ENCODE measurements at places on chromosomes 5 and 9. TPM values are rescaled to one million over a fixed set of nuclear protein-coding genes. Genes with fewer than 3 reads are reported as not detected.

The SPINK13 gene
- total RNA-seq: not detected

The ENHO gene
- total RNA-seq: 7.2 TPM

The C8G gene
- 2.9 TPM for total RNA-seq

The NRG2 gene
- 20.2 TPM for total RNA-seq

DNA sequence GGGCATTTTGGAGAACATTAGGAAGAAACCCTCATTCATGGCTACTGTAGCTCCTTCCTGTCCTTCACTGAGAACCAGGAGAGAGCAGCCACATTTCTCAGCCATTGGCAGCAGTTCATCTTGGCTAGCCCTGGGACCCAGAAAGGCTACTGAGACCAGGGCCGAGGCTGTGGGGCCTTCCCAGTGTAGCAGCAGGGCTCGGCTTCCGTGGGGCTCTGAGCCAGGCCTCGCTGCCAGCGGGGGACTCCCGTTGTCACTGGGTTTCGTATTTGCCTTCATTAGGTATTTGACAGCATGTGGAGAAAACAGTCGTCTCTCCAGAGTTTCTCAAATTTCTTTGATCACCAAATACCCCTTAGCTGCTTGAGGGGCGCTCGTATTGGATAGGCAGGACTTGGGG, 37.3 kb upstream of the PRDM12 start:
- no peak overlapping the region for H3K27ac ChIP-seq
- no peaks in the 10 kb centered on the region for H3K27me3 ChIP-seq
- no peak for DNase-seq
- H3K4me3 ChIP-seq: no peak overlapping the region
- peaks cover 6% of the 10 kb centered on the region for H3K36me3 ChIP-seq

- H3K4me3 ChIP-seq: no peak overlapping the region
- DNase-seq: no peak
- no peaks in the 10 kb centered on the region for H3K36me3 ChIP-seq
- H3K4me1 ChIP-seq: no peaks in the 10 kb centered on the region
These were observed 11.9 kb downstream of the GRIN1 start for GRCh38 chr9:137150617-137151457.

DNA sequence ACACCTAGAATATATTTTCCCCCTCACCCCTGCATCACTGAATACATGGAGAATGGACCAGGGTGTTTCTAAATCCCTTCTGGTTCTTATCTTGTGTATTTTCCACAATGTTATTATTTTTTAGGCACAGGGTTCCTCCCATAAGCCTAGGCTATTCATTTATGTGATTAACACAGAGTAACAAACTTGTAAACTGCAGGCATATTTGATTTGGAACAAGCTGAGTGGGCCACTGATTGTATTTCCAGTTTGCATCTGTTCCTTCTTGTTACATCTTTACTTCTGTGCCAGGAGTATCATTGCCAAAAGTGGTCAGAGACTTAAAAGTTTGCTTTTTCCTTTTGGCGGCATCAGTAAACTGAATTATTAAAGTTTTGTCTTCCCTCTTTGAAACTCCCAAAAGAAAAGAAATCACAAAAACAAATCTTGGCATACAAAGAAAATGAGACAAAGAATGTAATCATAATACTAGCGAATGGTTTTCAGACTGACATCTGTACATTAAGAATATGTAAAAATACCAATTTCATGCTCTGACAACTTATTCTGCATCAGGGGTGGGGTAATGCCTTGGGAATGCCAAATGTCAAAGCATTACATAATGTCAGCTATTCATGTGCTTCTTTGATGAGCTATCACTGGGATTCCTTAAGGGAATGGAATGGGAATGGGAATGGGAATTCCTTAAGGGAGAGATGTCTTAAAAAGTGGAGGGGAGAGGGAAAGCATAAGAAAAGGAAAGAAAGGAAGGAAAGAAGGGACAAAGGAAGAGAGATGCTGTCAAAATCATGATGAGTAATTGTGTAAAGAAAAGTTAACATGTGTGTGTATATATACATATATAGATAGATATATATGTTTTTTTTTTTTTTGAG, 22.2 kb upstream of the PAX5 start:
- no peak for DNase-seq
- H3K36me3 ChIP-seq: no peaks in the 10 kb centered on the region
- H3K4me1 ChIP-seq: no peaks in the 10 kb centered on the region
- H3K27me3 ChIP-seq: peaks cover 48% of the 10 kb centered on the region
- H3K4me3 ChIP-seq: no peak overlapping the region

GRCh38 chr5:113548396-113548795, 34.9 kb downstream of the YTHDC2 start:
- H3K27me3 ChIP-seq: no peaks in the 10 kb centered on the region
- DNase-seq: no peak
- H3K36me3 ChIP-seq: peaks cover 18% of the 10 kb centered on the region
- H3K4me1 ChIP-seq: no peaks in the 10 kb centered on the region

DNA sequence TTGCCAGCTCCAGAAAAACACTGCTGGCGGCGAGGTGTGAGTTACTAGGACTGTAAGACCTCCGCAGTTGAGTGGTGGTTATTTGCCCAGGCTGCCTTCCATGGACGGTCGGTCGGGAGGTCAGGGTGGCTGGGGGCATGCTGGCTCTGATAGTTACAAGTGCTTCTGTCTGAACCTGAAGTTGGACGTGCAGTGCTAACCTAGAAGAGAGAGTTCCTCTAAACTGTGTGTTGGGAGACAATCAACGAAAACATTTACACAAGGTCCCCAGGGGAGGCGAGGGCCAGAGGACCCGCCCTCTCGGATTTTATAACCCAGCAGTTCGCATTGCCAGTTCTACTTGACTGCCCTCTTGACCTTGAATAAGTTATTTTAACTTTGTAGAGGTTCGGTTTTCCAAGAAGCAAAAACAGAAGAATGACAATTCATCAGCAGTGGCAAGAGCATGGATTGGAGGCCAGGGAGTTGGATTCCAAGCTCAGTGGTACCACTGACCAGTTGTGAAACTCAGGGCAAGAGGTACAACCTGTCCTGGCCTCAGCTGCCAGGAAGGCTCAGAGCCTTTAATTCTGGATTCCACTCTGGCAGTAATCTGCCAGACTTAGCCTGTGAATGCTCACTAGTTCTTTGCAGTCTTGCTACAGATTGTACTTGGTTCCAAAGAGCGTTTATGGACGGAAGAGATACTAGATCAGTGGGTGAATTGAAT, 28.7 kb upstream of the PDE8B start:
- no peak overlapping the region for H3K27ac ChIP-seq
- H3K4me1 ChIP-seq: peaks cover 3% of the 10 kb centered on the region
- no peak for DNase-seq
- H3K36me3 ChIP-seq: no peaks in the 10 kb centered on the region

GRCh38 chr5:93904917-93905316, 163.5 kb upstream of the POU5F2 start:
- DNase-seq: no peak
- H3K4me1 ChIP-seq: no peaks in the 10 kb centered on the region
- H3K27ac ChIP-seq: no peak overlapping the region
- no peak overlapping the region for H3K4me3 ChIP-seq
- H3K27me3 ChIP-seq: no peaks in the 10 kb centered on the region

DNA sequence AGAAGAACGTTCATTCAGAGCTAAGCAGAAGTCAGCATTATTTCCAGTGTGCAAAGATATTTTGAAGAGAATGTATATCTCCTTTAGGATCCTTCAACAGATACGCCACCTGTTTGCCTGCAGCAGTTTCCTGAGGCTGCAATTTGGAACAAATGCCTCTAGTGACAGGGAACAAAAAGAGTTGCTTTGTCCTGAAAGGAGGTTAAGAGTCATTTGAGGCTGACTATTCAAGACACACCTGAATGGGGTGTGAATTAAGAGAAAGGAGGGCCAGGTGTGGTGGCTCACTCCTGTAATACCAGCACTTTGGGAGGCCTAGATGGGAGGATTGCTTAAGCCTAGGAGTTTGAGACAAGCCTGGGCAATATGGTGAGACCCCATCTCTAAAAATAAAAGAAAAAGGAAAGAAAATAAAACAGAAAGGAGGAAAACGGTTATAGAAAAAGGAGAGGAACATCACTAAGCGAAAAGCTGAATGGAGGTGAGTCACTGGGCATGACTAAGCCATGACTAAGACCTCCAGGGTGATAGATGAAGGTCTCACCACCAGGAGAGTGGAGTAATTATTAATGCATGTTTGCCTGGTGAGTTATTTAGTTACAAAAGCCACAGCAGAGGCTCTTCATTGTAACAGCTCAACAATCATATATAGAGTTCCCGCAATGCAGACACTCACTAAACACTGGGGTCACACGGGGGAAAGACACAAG, 255.2 kb upstream of the TNC start:
- H3K27ac ChIP-seq: no peak overlapping the region
- H3K36me3 ChIP-seq: no peaks in the 10 kb centered on the region
- H3K4me1 ChIP-seq: no peaks in the 10 kb centered on the region
- peak; percentile 74 for DNase-seq
- H3K4me3 ChIP-seq: no peak overlapping the region
- no peaks in the 10 kb centered on the region for H3K27me3 ChIP-seq

- no peak overlapping the region for H3K4me3 ChIP-seq
- DNase-seq: no peak
- H3K27ac ChIP-seq: no peak overlapping the region
- H3K36me3 ChIP-seq: no peaks in the 10 kb centered on the region
- no peaks in the 10 kb centered on the region for H3K4me1 ChIP-seq
These were observed 76.3 kb downstream of the MED10 start for GRCh38 chr5:6302075-6302474.

DNA sequence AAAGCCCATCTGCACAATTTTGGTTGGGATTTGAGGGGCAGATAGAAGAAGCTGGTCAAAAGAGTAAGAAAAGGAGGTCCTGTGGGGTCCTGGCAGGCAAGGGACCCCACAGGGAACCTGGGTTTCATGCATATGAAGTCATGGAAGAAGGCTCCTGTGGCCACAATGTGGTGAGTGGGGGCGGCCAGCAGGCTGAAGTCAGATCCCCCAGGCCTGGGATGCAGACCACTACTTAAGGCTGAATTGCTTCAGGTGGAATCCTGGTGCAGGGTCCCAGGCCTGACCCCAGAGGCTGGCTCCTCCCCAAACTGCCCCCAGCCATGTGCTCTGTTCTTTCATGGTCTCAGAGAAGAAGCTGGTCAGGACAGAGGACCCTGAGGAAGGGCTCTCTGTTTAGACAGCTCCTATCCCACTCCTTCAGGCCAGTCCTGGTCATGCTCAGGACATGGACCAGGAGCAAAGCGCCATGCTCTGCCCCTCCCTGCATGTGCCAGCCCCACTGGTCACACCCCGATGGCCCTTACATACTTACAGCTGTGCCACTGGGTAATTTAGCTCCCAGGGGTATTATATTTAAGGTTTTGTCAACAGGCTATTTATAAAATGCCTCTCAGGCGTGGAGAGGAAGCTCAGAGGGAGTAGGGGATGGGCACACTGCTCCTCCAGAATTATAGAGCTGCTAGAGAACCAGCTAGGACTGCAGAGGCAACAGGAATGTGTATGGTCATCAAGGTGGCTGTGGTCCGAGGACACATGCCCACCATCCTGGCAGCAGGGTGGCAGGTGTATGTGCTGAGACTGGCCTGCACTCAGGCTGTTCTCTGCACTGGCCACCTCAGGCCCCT, 33.4 kb downstream of the C5orf15 start:
- no peak overlapping the region for H3K27ac ChIP-seq
- H3K36me3 ChIP-seq: no peaks in the 10 kb centered on the region
- no peak overlapping the region for H3K4me3 ChIP-seq
